ENCODE measurements at places on chromosomes 6 and 20. TPM values are rescaled to one million over a fixed set of nuclear protein-coding genes. Genes with fewer than 3 reads are reported as not detected.

Gene FYN
- polyA plus RNA-seq: 611 TPM

Gene ZBP1
- 14.6 TPM for polyA plus RNA-seq

Gene E2F3
- 13.1 TPM for polyA plus RNA-seq

Gene OOEP
- polyA plus RNA-seq: not detected

Gene ZNF165
- polyA plus RNA-seq: 0.78 TPM

Gene SNAP25
- polyA plus RNA-seq: not detected

Gene FILIP1
- polyA plus RNA-seq: not detected

Gene SOX18
- polyA plus RNA-seq: not detected

Gene TRDN
- not detected for polyA plus RNA-seq

Gene CAPN11
- polyA plus RNA-seq: not detected

Gene OPN5
- not detected for polyA plus RNA-seq

Gene FAXC
- polyA plus RNA-seq: not detected

Gene PAK1IP1
- polyA plus RNA-seq: 18.8 TPM

Gene ANKEF1
- 8.4 TPM for polyA plus RNA-seq

Gene GPLD1
- 0.46 TPM for polyA plus RNA-seq

Gene SRMS
- polyA plus RNA-seq: not detected

Gene SMLR1
- not detected for polyA plus RNA-seq

Gene SOBP
- 0.30 TPM for polyA plus RNA-seq
